ENCODE measurements at places on chromosomes 16 and 17.

DNA sequence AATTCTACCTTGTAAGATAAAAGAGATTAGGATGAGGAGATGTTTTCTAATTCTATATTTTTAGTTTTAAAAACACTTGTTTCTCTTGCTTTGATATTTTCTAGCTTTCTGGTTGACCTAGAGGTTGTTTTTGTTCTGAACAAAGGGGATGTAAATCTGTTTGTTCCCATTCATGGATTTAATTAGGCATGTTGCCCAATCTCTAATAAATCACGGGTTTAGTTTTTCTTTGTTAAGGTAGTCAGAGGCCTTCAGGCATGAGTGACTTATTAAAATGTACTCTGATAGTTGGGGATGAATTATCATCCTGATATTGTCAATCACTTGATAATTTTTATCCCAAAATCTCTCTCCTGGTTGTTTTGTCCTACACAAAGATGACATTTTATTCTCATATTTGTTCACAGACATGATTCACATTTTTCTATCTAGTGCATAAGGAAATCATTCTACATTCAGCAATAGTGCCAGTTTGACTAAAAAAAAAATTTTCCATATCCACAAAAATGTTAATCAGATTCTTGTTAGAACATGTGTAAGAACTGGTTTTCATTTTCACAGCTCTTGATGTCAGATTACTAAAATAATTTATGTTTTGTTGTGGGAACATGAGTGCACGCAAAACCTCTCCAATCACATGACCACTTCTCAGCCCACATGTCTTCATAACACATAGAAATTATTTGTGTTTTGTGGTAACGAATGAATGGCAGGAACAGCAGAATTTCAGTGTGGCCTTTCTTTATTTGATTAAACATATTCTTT lies 95.7 kb upstream of the AKTIP start:
- no peak for DNase-seq

- DNase-seq: peak; percentile 11
Observed at GRCh38 chr16:11151885-11152629, 103.9 kb downstream of the SOCS1 start.

- no peak for DNase-seq
Observed at GRCh38 chr17:34130544-34130943, 124.5 kb upstream of the CCL2 start.

DNA sequence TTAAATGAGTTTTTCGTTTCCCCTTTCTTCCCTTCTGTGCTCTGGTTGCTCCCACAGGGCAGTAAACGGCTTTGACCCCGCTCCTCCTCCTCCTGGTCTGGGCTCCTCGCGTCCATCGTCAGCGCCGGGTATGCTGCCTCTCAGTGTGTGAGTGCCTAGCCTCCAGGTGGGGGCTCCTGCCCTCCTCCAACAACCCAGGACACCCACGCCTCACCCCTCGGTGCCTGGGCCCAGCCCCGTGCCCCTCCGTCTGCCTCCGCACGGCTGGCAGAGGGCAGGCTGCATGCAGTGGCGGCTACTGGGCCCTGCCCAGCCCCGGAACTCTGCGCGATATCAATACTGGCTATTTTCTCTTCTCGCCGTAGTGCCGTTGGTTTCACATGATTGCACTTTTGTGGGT lies 31.2 kb downstream of the NDEL1 start:
- DNase-seq: no peak

- DNase-seq: no peak
Observed at GRCh38 chr17:58312829-58313228, 15.8 kb downstream of the TSPOAP1 start.

DNA sequence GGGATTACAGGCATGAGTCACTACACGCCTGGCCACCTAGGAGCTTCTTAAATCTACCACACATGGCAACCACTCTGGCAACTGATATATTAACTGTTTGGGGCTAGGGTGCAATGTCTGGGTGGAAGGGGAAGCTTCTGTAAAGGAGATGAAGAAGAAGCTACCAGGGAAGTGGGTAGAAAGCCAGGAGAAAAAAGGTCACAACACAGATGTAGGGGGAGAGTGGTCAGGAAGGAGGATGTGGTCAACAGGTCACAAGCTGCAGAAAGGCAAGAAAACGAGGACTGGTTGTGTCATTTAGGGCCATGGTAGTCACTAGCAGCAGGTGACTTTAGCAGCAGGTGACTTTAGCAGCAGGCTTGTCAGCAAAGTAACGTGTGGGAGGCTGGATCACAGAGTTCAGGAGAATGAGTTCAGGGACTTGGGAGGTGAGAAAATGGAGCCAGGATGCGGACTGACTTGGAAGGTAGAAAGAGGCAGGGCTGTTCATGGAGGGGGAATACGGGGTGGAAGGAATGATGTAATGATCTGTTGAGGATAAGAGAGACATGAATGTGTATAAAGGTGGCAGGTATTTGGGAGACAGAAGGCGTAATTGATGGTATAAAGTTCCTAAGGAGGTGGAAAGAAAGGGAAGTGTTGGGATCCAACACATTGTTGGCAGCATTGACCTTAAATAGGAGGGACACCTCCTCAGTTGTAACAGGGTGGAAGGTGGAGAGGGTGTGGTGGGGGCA lies 16.3 kb upstream of the WFIKKN2 start:
- no peak for DNase-seq

DNA sequence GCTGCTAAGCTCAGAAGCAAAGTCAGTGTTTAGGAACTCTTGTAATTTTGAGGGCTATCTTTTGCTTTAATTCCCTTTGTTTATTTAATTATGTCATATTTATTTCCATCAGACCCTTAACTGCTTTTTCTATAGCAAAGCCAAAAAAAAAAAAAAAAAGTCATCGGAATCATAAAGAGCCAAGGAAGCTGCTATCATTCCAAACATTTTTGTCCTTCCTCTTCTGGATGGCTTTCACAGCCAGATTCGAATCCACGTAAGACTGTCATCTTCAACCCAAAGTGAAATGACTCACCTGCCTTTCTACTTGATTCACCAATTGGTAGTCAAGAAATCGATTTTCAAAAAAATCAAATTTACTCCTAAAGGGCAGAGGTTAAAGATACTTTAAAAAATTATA lies 38.4 kb downstream of the WIPI1 start:
- DNase-seq: no peak

GRCh38 chr17:77089124-77089490 lies 51.7 kb upstream of the SEC14L1 start:
- DNase-seq: peak; percentile 65

DNA sequence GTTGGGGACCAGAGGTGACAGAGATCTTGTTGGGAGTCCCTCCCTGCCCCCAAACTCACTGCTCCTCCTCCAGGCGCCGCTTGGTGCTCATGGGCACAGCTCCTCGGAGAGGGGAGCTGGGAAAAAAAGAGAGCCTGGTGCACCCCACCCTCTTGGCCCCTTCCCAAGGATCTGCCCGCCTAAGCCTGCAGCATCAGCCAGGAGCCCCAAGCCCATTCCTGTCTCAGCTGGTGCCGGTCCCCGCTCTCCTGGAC lies 400 bp downstream of the HCFC1R1 start:
- peak; percentile 67 for DNase-seq

DNA sequence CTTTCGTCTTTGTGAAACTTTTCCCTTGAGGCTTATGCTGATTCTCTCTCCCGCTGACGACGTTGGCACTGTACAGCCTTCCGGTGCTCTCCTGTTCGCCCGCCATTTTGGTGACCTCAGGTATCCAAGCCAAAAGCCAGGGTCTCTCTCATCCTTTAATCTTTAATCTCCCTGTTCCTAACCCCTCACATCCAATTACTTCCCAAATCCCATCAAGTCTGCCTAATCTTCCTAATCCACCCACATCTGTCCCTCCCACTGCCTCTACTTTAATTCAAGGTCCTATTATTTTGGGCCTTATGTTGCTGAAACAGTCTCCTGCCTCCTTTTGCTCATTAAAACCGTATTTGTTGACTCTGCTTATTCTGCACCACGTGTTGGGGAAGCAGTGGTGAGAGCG lies 7.3 kb downstream of the WRAP53 start:
- no peak for DNase-seq

DNA sequence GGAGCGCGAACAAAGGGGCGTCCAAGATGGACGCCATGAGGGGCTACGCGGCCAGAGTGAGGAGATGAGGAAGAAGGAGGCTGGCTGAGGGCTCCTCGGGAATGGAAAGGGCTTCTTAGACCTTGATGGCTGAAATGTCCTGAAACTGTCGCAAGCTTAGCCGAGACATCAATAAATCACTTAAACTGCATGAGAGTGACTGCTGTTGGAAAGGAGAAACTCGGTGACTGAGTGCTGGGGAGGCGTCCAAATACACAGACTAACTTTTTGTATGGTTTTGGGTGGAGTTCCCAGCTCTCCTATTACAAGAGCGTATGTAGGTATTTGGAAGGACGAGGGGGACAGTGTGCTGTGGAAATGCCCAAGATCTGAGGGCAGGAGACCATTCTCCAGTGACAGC lies 1.4 kb upstream of the GEMIN4 start:
- no peak for DNase-seq

GRCh38 chr16:19718624-19718965 lies 524 bp downstream of the IQCK start:
- DNase-seq: peak; percentile 34

GRCh38 chr17:81713004-81713555 lies 996 bp downstream of the SLC25A10 start:
- DNase-seq: no peak

GRCh38 chr17:12613566-12613965 lies 52.1 kb upstream of the MYOCD start:
- no peak for DNase-seq

GRCh38 chr16:23801378-23801777 lies 34.4 kb upstream of the PRKCB start:
- peak; percentile 81 for DNase-seq

DNA sequence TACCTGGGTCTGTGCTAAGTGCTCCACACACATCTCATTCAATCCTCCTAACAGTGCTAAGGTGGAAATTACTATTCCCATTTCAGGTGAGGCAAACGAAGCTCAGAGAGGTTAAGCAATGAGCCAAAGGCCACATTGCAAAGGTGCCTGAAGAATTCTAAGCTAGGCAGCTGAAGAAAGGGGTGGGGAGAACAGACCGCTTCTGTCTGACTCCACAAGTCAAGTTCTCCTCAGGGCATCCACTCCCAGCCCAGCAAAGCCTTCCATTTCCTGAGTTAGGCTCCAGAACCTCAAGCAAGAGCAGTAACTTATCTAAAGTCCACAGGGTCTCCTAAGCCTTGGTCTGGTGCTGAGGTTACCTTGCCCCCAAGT lies 27.0 kb upstream of the MRPS23 start:
- no peak for DNase-seq

DNA sequence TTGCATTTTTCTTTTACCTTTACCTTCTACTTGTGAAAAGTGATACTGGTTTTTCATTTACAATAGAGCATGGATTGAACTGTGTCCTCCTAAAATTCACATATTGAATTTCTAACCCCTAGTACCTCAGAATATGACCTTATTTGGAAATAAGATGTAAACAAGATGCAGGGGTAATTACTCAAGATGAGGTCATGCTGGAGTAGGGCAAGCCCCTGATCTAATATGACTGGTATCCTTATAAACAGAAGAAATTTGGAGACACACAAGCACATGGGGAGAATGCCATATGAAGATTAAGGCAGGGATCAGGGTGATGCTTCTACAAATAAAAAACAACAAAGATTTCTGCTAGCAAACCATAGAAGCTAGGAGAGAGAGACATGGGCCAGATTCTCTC lies 12.2 kb downstream of the MYH13 start:
- DNase-seq: no peak

DNA sequence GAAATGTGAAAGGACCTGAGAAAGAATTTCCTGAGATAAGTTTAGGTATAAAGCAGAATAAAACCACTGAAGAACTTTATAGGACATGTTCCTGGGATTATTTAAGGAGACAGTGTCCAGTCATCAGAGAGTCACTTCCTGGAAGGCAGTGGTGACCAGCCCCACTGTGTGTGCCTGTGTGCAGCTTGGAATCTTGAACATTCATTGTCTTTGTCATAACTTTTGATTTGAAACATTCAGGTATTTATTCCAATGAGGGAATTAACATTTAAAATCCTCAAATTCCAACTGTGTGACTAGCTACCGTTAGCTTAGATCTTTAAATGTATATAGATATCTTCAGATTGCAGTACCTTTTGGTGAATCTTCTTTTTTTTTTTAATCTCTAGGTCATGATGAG lies 61.7 kb upstream of the MRC2 start:
- no peak for DNase-seq

DNA sequence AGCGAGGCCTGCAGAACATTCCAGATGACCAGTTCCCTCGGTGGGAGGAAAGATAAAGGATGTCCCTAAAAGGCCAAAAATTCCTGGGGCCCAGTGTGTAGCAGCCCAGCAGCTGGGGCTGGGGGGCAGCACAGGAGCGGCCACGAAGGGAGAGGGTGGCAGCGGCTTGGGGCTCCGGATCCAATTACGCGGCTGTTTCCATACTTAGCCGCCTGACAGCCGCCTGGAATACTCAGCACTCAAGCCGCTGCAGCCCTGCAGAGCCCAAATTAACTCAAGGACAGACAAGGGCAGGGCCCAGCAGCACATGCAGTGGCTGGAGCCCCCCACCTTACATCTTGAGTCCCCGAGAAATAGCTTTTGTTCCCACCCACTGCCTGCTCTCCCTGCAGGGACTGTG lies 1.3 kb downstream of the SRL start:
- DNase-seq: no peak

GRCh38 chr16:87847785-87848675 lies 21.3 kb downstream of the SLC7A5 start:
- no peak for DNase-seq

DNA sequence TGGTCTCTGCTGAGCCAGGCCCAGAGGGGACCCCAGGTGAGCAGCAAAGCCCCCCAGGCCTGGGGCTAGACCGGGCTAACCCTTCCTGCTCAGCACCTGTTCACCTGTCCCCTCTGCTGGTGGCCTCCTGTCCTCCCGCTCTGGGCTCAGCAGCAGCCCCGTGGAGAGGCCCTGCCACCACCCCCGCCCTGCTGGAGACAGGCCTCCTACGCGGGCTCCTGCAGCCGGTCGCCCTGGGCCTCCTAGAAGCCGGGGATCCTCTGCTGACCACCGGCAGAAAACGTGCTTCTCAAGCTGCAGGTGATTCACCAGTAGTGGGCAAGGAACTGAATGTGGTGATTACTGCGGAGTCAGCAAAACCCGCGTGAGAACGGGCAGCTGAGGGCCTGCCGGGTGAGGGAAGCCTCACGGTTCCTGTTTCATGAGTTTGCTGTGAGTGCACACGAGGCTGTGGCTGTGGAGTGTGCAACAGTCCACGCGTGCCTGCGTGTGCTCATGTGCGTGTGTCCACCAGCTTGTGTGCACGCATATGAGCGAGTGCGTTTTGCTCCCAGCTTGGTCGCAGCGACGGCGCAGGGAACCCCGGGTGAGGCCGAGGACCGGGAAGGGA lies 792 bp downstream of the SECTM1 start:
- DNase-seq: no peak

- DNase-seq: no peak
Observed at GRCh38 chr17:39110435-39111136, 40.9 kb downstream of the PLXDC1 start.

DNA sequence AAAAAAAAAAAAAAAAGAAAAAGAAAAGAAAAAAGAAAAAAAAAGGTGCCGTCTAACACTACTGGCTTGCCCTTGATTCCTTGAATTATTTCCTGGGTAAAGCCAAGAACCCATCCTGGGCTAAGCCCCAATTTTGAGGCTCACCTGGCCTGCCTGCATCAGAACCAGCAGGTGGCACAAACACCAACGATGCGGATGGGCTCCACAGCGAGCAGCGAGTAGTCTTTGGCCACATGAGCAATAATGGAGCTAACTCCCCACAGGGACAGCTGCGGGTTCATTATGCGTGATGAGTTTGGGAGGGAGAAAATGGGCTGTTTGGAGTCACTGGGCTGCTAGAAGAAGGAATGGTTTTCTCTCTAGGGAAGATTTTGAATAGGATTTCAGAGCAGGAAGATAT lies 91.1 kb downstream of the ASIC2 start:
- DNase-seq: no peak
